ENCODE measurements at places on chromosomes 7 and 10.

- no peak for DNase-seq
Observed at GRCh38 chr7:158950914-158951635, 94.7 kb downstream of the DYNC2I1 start.

- DNase-seq: no peak
Observed at GRCh38 chr7:10192074-10192473, 781.6 kb upstream of the PHF14 start.

- no peak for DNase-seq
Observed at GRCh38 chr7:55573234-55573900, 1.1 kb upstream of the VOPP1 start.

- DNase-seq: no peak
Observed at GRCh38 chr7:11753433-11753832, 78.6 kb downstream of the THSD7A start.

DNA sequence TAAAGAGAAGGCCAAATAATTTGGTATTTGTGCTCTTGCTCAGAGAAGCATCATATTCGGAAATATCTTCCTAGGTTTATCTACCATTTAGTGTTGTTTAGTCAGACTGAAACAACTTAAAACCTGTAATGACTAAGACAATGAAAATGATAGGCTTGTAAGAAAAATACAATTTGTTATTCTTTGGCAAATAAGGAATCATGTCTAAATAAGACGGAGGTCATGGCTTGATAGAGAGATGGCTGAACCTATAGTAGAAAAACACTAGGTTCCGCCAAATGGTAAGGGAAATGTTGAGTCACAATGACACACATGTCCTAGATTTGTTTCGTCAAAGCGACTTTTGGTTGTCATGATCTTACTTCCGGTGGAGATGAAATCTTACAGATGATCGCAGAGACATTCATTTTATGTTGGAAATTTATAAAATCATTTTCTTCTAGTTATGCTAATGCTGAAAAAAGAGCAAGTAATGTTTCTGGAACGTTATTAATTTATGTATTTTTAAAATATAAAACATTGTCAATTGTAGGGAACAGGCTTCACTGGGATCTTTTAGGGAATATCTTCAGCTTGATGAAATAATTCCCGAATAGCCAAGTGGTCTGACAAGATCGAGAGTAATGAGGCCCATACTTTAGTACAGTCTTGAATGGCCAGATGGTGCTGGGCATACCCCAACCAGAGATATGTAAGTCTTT is 1.0 kb downstream of the SRGN start:
- no peak for DNase-seq

DNA sequence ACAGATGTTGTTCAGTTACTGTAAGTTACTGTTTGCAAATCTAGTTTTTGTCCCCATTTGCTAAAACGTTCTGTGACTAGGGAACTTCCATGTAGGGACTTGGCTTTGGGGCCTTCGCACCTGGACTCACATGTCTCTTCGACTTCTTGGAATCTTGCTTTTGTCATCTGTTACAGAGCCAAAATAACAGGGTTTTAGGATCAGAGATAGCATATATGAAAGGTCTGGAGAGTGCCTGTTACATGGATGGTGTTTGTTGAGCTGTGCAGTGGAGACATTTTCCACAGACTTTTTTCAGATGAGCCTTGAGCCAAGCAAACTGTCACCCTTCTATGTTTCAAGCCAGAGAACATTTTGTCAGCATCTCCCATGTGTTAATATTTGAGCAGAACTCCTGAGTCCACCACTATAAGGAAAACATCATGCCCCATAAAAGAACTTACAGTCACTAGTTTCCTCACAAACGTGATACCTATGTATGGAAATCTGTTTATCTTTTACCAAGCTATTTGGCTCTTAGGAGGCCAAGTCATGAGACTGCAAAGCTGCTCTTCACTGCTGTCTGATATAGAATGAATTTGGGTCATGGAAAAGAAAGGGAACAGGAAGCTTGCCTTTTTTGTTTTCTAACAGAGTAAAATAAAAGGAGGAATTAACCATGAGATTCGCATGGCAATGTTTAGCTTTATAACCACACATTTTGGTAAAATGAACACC is 818.6 kb upstream of the IGFBP3 start:
- no peak for DNase-seq

DNA sequence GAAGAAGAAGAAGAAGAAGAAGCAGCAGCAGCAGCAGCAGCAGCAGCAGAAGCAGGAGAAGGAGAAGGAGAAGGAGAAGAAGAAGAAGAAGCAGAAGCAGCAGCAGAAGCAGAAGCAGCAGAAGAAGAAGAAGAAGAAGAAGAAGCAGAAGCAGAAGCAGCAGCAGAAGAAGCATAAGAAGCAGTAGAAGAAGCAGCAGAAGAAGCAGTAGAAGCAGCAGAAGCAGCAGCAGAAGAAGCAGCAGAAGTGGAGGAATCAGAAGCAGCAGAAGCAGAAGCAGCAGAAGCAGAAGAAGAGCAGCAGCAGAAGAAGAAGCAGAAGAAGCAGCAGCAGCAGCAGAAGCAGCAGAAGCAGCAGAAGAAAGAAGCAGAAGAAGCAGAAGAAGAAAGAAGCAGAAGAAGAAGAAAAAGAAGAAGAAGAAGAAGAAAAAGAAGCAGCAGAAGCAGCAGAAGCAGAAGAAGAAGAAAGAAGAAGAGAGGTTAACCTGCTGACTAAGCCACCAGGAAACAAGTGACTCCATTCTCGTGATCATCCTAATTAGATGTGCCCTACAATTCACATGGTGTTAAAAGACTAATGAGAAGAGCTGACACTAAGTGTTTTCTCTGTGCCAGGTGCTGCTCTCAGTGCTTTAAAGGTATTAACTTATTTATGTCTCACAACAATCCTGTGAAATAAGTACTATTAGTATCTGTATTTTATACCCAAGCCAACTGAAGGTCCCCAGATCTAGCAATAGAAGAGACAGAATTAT is 11.6 kb downstream of the CDNF start:
- no peak for DNase-seq

DNA sequence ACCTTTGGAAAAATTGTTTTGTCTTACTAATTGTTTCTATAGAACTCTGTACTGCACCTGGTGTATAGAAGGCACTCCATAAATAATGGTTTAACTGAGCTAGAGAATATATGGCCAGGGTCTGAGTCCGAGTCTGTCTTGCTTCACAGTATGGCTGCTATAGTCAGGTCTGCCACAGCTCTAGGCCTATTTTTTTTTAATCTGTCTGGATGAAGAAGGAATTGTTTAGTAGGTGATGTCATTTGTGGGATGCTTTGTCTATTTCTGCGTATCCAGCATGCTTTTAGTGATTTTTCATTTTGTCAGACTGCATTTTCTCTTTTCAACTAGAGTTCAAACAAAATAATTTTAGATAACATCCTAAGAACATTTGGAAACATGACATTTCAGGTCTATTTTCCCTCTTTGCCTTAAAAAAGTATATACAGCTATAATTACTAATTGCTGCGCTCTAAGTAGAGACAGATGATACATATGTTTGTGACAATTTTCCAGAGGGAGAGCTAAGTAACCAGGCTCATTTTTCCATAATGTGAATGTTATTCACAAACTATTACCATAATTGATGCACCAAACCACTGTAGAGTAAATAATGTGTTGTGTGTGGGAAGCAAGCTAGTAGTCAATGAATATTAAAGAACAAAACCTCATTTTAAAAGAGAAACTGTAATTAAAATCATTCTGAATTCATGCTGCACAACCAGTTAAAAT is 361.7 kb downstream of the AUTS2 start:
- no peak for DNase-seq

DNA sequence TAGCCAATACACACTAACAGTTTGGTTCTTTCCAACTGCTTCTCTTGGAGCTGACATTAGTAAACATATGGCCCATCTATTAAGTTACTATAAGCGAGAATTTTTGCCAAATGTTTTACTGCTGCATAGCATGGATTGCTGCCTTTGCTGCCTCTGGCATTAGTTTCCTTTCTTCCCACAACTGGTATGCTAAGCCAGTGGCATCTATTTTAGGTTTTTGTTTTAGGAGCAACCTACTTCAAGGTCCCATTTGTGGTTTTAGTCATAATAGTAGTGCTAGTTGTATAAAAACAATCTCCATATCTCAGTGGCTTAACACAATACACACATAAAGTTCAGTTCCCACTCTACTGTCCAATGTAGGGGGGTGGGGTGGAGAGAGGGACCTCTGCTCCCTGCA is 25.9 kb upstream of the PANK1 start:
- no peak for DNase-seq

DNA sequence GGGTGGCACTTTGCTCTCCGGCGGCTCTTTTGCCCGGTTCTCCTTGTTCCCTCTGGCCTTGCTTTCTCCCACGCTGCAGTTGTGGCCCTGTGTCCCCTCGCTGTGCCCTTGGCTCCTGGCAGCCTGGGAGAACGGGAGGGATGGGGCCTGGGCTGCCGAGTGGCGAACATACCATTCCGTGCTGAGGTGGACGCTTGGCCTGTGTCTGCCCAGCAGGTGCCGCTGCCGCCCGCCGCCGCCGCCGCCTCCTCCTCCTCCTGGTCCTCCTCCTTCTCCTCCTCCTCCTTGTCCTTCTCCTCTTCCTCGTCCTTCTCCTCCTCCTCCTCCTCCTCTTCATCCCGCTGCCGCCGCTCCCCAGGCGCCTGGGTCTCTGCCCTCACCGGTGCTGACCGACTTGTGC is 36.0 kb downstream of the AGAP3 start:
- DNase-seq: no peak

- DNase-seq: no peak
Observed at GRCh38 chr7:18399436-18400235, 95.9 kb upstream of the HDAC9 start.

DNA sequence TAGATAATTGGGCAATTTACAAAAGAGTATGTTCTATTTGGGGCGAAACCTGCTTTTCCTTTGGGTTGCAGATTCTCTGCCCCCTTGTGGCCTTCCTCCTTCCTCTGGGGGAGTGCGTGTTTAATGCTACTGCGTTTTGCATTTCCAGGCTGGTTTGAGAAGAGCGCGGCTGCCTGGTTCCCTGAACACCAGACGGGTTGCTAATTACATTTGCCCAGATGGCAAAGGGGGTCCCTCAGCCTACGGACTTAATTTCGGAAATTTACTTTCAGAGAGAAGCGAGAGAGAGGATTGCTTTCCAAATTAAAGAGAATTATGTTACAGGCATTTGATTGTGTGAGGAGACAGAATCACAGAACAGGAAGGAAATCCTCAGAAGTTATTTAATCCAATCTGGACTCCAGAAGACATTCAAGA is 91.9 kb upstream of the JAZF1 start:
- DNase-seq: peak; percentile 51

- no peak for DNase-seq
Observed at GRCh38 chr7:81394029-81394428, 375.8 kb downstream of the HGF start.
